ENCODE measurements at places on chromosomes 3 and 15. TPM values are rescaled to one million over a fixed set of nuclear protein-coding genes. Genes with fewer than 3 reads are reported as not detected.

RASA2 gene
- 15.4 TPM for total RNA-seq

DNA sequence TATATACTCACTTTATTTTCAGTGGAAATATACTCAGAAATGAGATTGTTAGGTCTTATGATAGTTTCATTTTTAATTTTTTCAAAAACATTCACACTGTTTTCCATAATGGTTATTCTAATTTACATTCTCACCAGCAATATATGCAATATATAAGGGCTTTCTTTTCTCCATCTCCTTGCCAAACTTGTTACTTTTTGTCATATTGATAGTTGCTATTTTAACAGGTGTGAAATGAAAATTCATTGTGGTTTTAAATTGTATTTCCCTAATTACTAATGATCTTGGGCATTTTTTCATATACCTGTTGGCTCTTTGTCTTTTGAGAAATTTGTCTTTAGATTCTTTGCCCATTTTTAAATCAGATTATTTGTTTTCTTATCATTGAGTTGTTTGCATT lies 325.2 kb downstream of the DIPK2A start:
- no peak for DNase-seq

DNA sequence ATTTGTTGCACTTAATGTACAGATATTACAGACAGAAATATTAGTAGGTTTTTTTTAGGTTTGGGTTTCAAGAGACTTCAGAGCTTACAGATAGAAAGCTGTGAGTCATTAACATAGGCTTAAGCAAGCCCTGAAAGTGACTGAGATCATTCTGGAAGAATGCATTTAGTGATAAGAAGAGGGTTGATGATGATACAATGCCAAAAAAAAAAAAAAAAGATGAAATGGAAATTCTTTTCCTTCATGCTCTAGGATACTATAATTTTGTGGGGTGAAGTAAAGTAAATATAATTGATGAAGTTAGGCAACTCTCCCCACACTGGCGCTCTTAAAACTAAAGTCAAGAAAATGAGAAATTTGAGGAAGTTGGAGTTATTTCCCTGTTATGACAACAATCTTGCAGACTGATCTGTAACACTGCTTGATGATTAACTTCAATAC lies 169.4 kb upstream of the ZNF385D start:
- no peak for DNase-seq

CCR3 gene
- total RNA-seq: not detected

DNA sequence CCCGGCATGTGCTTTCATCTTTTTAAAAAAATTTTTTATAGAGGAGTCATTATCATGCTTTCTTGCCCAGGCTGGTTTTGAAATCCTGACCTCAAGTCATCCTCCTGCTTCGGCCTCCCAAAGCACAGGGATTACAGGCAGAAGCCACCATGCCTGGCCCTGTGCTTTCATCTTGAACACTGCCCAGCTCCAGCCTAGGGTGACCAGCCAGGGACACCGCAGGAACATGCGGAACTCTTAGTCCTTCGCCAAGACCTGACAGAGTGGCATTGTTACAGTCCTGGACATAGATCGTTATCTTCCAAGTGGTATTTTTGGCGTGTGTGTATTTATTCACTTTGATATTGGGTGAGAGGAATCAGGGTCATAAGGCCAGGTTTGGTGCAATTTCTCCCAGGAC lies 7.9 kb upstream of the FURIN start:
- no peak for DNase-seq

- no peak for DNase-seq
These were observed 30.1 kb upstream of the ZNF502 start for GRCh38 chr3:44682182-44682896.

NMD3 gene
- total RNA-seq: 48.8 TPM

DNA sequence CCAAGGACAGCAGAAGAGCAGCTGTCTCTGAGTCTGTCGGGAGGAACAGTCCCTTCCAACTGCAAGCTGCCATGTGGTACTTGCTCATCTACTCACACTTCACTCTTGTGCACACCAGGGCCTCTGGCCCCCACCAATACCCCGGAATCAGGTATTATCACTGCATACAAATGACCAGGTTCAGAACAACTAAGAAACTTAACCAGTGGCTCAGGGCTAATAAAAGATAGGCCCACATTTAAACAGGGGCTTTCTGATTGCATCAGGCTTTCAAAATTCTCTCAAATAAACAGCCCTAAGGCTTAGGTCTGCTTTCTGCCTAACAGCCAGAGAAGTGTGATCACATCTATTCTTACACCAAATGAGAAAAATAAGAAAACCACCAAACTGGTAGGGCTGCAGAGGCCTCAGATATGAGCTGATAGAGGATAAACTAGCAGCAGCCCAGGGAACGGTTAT lies 20.7 kb downstream of the CCDC12 start:
- DNase-seq: no peak

CPLX3 gene
- total RNA-seq: not detected

EPHA6 gene
- 0.71 TPM for total RNA-seq

DNA sequence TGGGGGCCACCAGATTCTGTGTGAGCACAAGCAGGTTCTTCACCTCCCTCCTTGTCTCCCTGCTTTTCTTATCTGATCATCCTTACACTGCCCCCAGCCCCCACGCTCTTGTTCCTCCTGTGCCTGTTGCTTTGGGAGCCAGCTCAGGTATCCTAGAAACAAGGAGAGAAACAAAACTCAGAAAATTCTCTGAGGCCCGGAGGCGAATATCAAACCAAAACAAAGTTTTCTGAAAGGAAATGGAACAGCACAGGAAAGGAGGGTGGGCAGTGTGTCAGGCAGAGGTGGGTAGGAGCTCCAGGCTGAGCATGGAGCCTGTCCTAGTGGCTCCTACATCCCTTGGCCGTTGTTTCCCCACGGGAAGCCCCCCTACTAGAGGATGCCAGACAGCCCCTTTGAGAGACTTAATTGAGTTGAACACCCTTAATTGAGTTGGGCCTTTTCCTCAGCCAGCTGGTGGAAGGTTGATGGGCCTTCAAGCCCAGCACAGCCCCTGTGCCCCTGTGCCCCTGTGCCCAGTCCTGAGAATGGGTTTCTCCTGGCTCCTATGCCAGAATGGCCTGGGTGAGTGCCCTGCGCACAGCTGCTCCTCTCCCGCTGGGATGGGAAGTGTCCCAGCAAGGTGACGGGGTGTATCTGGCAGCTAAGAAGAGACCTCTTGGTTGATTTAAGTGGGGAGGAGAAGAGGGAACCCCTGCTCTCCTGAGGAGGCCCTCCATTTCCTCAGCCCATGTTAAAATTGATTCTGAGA lies 22.8 kb upstream of the JMJD7 start:
- DNase-seq: no peak

DNA sequence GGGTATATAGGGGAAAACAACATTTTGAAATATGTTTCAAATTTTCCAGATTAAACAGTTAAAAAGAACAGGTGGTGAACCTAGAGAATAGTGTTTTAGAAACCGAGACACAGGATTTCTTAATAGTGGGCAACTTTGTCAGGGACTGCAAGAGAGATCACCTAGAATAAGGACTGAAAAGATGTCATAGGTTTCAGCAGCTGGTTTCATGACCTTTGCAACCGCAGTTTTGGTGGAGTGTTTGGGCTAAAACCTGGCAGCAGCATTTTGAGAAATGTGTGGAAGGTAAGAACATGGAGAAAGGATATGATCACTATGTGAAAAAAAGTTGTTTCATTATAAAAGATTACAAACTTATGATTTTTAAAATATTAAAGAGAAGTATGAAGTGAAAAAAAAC lies 34.9 kb downstream of the PRKCI start:
- no peak for DNase-seq

DNA sequence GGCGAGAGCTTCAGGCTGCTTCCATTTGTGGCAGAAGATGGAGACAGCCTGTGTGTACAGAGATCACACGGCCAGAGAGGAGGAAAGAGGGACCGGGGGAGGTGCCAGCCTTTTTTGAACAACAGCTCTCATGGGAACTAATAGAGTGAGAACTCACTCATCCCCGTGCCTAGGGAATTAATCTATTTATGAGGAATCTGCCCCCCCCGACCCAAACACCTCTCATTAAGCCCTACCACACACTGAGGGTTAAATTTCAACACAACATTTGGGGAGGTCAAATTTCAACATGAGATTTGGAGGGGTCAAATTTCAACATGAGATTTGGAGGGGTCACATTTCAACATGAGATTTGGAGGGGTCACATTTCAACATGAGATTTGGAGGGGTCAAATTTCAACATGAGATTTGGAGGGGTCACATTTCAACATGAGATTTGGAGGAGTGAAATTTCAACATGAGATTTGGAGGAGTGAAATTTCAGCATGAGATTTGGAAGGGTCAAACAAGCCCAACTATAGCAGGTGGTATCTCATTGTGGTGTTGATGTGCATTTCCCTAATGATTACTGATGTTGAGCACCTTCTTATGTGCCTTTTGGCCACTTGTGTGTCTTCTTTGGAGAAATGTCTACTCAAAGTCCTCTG lies 20.6 kb upstream of the RFTN1 start:
- no peak for DNase-seq

CP gene
- total RNA-seq: 64.0 TPM

DNA sequence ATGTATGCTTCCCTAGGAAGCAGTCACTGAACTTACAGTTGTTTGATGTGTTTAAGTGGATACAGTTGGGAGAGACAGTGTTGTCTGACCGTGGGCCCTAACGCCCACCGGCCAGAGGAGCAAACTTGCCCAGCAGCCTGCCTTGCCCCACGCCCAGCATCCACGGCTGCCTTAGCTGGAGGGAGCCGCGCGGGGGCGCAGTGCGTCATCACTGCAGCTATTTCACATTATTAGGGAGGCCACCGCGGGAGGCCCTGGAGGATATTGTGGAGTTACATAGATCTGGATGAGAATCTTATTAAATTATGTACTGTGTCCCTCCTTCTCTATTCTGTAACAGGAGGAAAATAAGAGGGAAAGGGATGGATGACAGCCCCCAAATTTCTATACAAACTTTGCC lies 267.2 kb downstream of the GABRG3 start:
- no peak for DNase-seq

GRCh38 chr15:85961821-85962220 lies 117.8 kb upstream of the AGBL1 start:
- DNase-seq: no peak

KCNH8 gene
- 0.07 TPM for total RNA-seq

- no peak for DNase-seq
These were observed 29.4 kb upstream of the CCR4 start for GRCh38 chr3:32922078-32922477.

DNA sequence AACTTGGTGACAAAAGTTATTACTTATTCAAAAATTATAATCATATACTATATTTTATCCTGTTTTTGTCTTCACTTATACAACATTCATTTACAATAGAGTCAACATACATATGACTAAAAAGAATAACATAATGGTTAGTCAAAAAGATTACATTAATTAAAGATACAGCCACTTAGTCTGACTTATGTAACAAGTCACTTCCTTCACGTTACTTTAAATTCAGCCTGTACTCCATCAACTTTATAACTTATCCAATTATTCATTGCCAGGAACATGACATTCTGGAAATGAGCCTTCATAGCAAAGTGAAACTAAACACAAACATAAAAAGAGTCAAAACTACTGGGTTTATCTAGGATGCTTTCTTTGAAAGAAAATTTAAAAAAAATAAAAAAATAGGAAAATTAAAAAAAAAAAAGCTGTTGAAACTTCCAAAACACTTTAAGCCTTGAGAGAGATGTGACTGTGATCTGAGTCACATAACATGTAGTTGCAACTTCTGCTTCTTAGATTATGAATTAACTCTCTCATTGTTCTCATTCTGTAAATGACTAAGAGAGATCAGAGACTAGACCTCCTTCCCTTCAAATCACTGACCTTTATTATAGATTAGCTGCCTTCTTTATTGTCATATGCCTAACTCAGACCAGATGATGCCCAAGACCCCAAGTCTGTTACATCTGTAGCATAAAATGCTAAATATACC lies 107.8 kb downstream of the MYRIP start:
- no peak for DNase-seq

PRTG gene
- total RNA-seq: 3.0 TPM

DNA sequence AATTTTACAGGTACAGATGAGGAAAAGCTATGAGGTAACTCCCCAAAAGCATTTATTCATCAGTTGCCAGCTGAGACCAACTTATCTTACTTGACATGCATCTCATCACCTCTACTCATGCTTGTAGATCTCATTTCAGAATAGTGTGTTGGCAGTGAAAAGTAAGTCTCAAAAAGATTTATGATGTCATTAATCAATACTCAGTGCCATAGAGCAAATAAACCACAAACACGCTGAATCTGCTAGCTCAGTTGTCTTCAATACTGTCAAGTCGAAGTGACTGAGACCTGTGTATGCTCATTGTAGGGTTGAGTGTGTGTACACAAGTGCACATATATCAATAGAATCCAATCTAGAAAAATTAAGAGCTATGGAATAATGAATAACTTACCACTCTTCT lies 413.5 kb downstream of the CNTN3 start:
- DNase-seq: no peak

DNA sequence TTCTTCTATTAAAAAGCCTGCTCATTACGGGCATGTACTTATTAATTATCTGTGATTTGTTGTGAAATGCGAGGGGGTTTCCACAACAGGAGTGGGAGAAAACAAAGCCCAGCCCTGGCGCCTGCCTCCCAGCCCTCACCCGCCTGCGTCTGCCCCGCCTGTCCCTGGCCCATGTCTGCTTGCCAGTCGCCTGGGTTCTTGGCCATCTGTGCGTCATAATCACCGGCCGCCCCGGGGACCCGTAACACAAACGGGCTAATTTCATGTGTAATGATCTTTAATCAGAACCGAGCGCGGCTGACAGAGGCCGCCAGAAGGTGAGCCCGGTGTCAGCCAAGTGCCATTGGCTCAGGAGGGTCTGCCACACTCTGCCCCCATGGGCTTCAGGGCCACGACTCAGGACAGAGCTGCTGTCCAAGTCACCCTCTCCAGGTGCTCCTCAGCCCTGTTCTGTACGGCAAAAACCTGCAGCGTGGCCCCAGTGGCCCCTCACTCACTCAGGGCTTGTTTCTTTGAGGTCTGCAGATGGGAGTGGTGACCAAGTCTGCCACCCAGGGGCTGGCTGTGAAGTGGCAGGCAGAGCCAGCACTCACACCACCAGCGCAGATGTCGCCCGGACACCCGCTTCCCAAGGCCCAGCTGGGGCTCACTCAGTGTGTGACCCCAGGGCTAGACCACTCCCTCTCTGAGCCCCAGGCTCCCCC lies 28.8 kb upstream of the TMEM115 start:
- no peak for DNase-seq

ADAMTS7 gene
- total RNA-seq: 15.6 TPM

GRCh38 chr3:47420044-47420430 lies 39.2 kb downstream of the PTPN23 start:
- DNase-seq: no peak

- no peak for DNase-seq
These were observed 118.2 kb downstream of the GABRG3 start for GRCh38 chr15:27089233-27089586.

DNA sequence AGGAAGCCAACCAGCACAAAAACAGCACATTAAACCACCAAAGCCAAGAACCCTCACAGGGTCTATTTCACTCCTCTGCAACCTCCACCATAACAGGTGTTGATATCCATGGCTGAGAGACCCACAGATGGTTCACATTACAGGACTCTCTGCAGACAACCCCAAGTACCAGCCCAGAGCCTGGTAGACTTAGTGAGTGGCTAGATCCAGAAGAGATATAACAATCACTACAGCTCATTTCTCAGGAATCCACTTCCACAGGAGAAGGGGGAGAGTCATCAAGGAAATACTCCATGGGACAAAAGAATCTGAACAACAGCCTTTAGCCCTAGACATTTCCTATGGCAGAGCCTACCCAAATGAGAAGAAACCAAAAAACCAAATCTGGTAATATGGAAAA lies 168.1 kb upstream of the CD96 start:
- DNase-seq: no peak

Data from thoracic aorta (tissue), 2 donors.